ENCODE measurements at places on chromosomes 12 and 14.

DNA sequence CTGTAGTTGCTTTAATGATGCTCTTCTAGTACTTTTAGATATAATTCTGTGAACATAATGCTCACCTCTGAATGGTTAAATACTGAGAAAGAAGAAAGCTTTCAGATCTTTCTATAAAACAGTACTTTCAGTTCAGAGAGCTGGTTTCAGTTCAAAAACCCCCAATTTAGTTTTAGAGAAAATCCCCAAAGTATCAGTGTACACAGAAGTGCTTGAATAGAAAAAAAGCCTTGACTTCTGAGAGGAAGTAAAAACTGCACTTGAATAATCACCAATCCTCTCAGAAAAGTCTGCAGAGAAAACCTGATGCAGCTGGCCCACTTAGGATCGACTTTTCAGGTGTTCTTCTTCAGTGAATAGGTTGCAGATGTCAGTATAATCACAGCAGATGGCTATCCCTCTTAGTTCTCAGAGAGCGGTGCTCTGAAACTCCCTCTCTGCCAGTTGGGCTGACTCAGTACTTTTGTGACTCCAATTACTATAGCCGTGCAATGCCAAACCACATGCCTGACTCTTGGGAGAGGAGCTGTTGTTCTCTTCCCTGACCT is 616.3 kb downstream of the LRFN5 start:
- no peak for DNase-seq

- no peak for DNase-seq
Measured at GRCh38 chr14:35875296-35875695, 49.2 kb downstream of the BRMS1L start.

GRCh38 chr12:88591343-88591742 is 11.1 kb upstream of the KITLG start:
- no peak for DNase-seq

- DNase-seq, result no peak
Measured at GRCh38 chr14:31166271-31166561, 41.4 kb downstream of the HECTD1 start.

DNA sequence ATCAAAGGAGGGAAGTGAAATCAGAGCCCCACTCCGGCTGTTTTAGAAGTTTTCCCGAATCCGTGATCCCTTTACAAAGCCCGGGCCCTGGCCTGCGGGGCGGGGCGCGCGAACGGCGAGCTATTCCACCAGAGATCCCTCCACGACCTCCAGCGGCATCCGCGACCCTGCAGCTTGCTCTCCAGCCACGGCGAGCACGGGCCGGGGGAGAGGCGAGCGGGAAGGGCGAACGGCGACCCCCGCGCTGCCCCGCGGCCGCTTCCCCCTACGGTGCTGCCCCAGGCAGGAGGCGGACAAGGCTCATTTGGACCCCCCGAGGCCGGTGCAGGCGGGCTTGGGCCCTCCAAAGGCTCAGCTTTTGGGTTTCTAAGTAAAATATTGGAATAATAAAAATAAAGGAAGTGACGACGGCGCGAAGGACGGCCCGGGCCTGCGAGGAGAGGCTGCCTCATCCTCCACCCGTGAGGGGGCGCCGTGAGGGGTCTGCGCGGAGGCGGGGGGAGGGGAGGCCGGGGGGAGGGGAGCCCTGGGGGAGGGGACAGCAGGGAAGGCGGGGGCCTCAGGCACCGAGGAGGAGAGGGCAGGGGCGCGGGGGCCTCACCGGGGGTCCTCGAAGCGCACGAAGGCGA is 613 bp downstream of the SRSF9 start:
- no peak for DNase-seq

DNA sequence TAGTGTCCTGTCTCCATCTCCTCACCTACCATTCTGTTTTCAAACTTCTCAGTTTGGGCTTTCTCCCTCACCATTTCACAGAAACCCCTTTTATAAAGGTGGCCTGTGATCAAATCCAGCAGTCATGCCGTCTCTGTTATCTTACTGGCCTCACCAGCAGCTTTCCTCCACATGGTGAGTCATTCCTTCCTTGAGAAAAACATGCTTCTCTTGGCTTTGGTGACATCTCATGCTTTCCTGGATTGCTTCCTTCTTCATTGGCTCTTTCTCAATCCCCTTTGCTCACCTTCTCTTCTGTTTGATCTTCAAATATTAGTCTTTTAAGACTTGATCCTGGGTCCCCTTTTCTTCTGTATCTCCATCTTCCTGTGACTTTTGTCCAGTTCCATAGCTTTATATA is 164.9 kb downstream of the ANO4 start:
- DNase-seq, result no peak

- no peak for DNase-seq
Measured at GRCh38 chr12:14239350-14239934, 126.0 kb upstream of the ATF7IP start.

DNA sequence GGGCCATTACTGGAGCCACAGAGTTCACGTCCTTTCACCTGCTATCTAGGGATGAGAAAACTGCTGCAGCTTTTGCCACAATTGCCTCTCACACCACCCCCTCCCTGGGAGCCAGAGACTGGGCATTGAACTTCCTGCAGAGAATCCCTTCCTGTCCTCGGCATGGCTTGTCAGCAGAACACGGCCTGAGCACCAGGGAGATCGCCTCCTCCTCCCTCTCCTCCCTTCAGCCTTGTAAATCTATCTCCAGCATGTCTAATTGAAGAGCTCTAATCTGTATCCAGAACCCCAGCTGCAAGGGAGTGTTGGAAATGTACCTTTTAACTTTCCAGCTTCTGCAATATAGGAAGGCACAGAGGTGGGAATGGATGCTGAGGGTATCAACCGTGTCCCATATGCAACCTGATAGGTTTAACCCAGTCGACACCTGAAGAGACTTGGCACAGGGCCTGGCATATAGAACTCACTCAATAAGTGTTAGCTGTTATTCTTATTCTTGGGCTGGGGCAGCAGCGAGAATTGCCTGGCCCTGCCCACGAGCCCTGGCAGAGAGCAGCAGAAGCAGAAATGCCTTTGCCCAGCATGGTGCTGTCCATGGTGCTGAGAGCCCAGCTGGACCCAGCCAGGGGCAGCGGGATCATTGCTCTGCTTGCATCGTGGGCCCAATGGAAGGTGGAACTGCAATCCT is 26.8 kb downstream of the TMEM63C start:
- DNase-seq, result peak; percentile 18

DNA sequence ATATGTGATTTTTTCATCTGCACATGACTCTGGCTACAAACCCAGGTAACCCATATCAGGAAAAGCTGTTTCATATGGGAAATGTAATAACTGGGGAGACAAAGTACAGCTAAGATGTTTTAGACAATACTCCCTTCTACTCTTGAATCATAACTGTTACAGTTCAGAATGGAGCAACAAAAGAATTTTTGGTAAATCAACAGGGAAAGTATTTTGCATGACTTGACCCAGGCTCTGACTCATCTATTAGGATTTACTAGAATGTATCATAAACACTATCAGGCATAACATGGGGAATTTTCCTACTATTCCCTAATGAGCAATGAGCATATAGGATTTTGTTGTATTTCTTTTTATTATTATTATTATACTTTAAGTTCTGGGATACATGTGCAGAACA is 553.0 kb downstream of the SLC16A7 start:
- DNase-seq, result no peak

DNA sequence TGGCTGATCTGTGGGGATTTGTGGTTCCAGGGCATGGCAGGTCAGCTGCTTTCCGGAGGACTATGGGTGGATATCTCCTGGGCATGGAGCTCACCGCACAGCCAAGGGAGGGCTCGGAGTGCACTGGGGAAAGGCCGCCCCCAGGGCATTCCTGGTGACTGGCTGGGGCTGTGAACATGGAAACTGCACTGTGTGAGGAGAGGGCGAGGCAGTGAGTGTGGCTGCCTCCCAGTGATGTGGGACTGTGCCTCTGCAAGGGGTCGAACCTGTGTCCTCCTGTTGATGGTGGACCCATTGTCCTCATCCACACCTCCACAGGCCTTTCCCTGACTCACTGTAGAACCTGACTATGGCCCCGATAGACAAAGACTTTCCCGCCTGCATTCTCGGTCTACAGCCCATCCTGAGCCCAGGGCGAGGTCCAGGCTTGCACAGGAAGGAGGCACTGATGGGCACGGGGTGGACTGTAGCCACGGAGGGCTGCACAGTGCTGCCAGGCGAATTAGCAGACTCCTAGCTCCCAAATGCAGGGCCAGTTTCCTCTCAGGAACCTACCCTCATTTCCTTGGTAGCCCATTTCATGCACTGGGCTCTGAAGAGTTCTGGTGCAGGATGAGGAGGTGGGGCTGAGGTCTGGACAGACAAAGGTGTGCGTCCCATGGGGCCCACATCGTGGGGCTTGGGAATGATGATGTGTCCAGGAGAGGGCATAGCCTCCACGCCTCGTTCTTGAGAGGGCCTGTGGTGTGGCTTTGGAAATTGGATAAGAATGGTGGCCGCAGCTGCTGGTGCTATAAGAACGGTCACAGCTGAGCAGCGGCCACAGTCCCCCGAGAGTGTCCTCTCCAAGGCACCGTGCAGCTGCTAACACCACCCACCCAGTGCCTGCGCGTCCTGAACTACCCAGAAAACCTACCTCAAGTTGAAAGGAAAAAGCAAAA is 415.1 kb downstream of the TMEM121 start:
- no peak for DNase-seq

DNA sequence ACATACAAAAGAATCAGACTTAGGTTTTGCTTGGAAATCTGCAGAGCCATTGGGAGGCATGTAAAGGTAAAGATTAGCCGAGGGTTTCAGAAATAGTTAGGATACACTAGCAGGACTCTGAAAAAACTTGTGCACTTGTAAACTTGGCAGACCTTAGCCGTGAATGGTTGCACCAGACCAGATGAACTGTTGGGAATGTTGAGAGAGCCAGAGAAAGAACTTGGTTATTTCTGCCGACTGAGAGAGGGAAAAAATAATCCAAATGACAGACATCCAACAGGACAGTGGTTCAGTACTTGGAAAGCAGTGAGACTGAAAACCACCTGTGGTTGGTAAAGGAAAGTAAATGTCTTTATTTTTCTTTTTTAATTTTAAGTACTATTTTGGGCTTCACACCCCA is 222.5 kb upstream of the DDHD1 start:
- DNase-seq, result no peak

DNA sequence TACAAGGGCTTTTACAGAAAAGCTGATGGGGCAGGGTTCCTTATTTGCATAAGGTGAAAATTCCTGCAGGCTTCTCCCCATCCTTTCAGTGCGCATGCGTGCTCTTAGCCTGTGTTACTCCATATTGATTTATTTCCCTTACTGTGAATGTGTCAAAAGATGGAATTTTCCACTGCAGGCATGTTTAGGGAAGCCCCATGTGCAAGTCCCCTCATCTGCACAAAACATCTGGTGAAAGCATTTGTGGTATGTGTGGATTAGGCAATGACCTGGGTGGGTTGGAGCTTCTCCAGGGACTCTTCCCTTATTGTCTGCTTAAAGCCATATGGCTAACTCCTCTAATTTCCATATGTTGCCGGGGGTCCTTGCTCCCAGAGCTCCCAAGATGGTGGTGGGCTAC is 912.7 kb upstream of the LRFN5 start:
- no peak for DNase-seq

DNA sequence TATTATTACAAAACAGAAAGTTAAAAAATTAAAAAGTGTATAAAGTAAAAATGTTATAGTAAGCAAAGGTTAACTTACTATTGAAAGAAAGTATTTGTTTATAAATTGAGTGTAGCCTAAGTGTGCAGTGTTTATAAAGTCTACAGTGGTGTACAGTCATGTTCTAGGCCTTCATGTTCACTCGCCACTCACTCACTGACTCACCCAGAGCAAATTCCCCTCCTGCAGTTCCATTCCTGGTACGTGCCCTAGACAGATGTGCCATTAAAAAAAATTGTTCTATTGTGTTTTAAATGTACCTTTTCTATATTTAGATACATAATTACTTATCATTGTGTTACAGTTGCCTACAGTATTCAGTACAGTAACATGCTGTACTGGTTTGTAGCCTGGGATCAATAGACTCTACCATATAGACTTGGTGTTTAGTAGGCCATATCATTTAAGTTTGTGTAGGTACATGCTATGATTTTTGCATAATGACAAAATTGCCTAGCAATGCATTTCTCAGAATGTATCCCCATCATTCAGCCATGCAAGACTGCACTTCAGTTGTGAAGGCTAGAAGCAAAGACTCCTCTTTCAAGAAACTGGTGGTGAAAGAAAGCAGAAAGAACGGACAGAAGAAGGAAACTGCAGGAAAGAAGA is 100.6 kb downstream of the DACT1 start:
- DNase-seq, result no peak

GRCh38 chr12:60205500-60205899 is 609.7 kb downstream of the SLC16A7 start:
- DNase-seq, result no peak

GRCh38 chr12:53006810-53007309 is 604 bp downstream of the EIF4B start:
- peak; percentile 62 for DNase-seq

- DNase-seq, result no peak
Measured at GRCh38 chr14:24715239-24715638, 81.2 kb upstream of the GZMB start.

DNA sequence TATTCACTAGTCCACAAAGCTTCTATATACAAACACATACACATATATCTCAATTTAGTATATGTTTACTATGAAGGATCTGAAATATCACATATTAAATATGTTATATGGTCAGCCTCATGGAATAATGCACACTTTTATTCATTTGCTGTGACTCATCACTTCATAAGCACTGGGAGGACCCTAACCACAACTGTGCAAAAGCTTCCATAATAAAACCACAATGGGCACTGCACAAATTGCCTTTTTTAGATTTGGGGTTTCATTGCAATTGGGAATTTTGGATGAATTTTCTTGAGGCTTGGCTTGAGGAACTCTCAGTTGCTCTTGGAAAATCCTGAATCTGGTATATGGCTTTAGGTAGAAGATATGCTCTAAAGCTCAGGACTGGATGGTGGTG is 399.4 kb downstream of the C12orf75 start:
- no peak for DNase-seq

DNA sequence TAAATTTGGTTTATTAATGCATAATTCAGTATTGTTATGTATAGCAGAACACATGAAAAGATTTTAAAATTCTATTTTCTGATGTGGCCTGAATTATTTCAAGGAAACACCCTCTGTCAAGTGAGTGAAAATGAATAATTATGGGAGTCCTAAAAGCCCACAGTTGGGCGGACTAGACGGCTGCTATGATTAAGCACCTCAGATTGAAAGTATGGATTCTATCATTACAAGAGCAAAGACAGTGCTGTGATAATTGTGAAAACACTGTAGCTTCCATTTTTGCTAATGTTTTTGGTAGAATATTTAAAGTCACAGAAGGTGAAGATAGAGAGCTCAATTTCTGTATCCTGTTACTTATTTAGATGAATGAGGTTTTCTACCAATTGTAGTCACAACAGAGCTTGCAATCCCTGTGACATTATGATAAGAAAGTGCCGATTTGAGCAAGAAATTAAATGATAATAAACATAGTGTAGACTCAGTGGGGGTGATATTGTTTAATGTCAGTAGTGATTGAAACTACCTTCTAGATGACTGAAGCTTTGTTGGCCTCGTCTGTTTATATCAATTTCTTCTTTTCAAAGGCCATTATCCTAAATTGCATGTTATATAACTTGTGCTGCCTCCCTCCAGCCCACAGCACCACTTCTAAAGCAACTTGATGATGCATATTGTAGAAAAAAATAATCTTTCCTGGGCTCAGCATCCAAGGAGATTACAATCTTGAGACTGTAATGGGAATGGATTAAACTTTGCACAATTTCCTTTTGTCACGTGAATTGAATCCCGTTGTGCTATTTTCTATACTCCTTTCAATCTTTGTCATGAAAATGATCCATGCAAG is 359.8 kb downstream of the BTG1 start:
- DNase-seq, result no peak
